Cardiac muscle cell (in vitro differentiated cells and primary cell): ENCODE measurements at places on chromosomes 3 and 15.
A peak's percentile ranks its signal among the peaks of the same experiment; 100 is the strongest.

DNA sequence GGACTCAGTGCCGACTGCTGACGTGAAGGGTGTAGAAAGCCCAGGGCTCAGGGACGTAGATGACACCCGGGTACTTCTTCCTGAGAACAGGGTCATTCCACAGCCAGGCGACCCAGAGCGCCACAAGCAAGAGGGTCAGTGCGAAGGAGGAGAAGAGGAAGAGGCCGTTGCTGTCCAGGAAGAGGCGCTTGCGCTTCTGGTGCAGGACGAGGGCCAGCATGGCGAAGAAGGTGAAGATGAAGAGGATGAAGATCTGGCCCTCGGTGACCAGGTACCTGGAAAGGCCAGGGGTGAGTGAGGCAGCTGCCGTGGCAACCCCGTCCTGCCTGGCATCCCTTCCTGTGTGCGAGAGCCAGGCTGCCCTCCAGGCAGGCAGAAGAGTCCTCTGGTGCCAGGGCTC lies 3.0 kb upstream of the CALML4 start:
- DNase-seq = no peak
- H3K4me3 ChIP-seq = no peak overlapping the region
- H3K36me3 ChIP-seq = no peaks in the 10 kb centered on the region
- no peaks in the 10 kb centered on the region for H3K27me3 ChIP-seq
- no peak overlapping the region for H3K27ac ChIP-seq
- H3K4me1 ChIP-seq = no peaks in the 10 kb centered on the region

- no peak overlapping the region for H3K4me3 ChIP-seq
- no peaks in the 10 kb centered on the region for H3K4me1 ChIP-seq
- DNase-seq = no peak
- H3K27ac ChIP-seq = no peak overlapping the region
- no peaks in the 10 kb centered on the region for H3K36me3 ChIP-seq
Measured at GRCh38 chr15:98408231-98408630, 240.1 kb upstream of the IGF1R start.

DNA sequence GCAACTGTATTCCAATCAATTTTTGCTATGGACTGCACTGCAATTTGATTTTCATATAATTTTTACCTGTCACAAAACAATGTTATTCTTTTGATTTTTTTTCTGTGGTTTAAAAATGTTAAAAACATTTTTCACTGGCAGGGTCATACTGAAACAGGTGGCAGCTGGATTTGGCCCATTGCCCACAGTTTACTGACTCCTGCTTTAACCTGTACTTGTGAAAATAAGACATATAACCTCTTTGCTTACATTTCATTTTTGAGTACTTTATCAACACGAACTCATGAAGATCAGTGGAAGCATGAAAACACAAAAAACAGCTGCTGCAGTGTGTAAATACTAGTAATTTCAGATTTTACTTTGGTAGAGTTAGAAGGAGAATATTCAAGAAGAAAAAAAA lies 313.1 kb downstream of the WDR72 start:
- H3K4me3 ChIP-seq = no peak overlapping the region
- H3K4me1 ChIP-seq = no peaks in the 10 kb centered on the region
- DNase-seq = no peak

- no peaks in the 10 kb centered on the region for H3K4me1 ChIP-seq
- H3K4me3 ChIP-seq = no peak overlapping the region
- H3K27me3 ChIP-seq = no peaks in the 10 kb centered on the region
- H3K27ac ChIP-seq = no peak overlapping the region
- H3K36me3 ChIP-seq = no peaks in the 10 kb centered on the region
Measured at GRCh38 chr3:40417845-40418543, 31.0 kb downstream of the ENTPD3 start.

GRCh38 chr15:68631601-68632051 lies 52.8 kb downstream of the CORO2B start:
- H3K4me3 ChIP-seq = no peak overlapping the region
- no peak for DNase-seq
- no peaks in the 10 kb centered on the region for H3K4me1 ChIP-seq
- H3K36me3 ChIP-seq = no peaks in the 10 kb centered on the region

GRCh38 chr15:29800491-29801366 lies 21.5 kb downstream of the TJP1 start:
- H3K4me1 ChIP-seq = peaks cover 33% of the 10 kb centered on the region
- peaks cover 7% of the 10 kb centered on the region for H3K36me3 ChIP-seq
- H3K27me3 ChIP-seq = no peaks in the 10 kb centered on the region

DNA sequence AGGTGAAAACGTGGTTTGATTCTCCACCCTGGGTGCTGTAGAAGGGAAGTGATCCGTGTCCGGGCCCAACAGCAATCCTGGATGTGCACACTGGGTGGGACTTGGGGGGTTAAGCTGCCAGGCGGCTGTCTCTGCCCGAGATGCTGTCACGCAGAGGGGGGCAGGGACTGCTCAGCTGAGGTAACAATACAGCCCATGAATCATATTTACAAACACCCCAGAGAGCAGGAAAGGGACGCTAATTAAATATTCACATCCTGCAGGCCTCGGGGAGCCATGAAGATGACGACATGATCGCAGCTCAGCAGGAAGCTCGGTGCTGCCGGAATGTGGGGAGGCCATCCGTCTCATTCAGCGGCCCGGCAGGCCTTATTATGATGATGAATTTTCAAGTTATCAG lies 17.9 kb upstream of the CRABP1 start:
- H3K27ac ChIP-seq = no peak overlapping the region
- DNase-seq = no peak
- H3K27me3 ChIP-seq = no peaks in the 10 kb centered on the region
- H3K4me3 ChIP-seq = no peak overlapping the region

- H3K4me3 ChIP-seq = peak overlapping the region; percentile 68
- no peak overlapping the region for H3K27ac ChIP-seq
- no peaks in the 10 kb centered on the region for H3K4me1 ChIP-seq
- H3K36me3 ChIP-seq = no peaks in the 10 kb centered on the region
- peak; percentile 60 for DNase-seq
Measured at GRCh38 chr3:50675179-50676030, 678 bp downstream of the DOCK3 start.

- H3K4me3 ChIP-seq = no peak overlapping the region
- H3K27ac ChIP-seq = no peak overlapping the region
- no peak for DNase-seq
- peaks cover 4% of the 10 kb centered on the region for H3K4me1 ChIP-seq
- H3K36me3 ChIP-seq = no peaks in the 10 kb centered on the region
Measured at GRCh38 chr3:41301548-41301947, 102.2 kb downstream of the CTNNB1 start.

DNA sequence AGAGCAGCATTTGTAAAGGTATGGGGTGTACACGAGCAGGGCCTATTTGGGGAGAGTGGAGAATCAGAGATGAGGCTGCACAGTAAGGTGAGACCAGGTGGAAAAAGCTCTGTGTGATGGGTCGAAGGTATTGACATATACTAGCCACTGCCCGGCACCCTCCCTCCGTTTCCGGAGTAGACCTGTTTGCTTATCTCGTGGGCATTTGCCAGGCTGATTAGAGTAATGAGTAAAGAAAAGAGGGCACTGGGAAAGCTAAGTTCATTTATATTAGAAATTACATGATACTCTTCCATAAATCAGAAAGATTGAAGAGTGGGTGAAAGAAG lies 46.2 kb upstream of the ATG7 start:
- H3K4me3 ChIP-seq = no peak overlapping the region
- H3K27me3 ChIP-seq = no peaks in the 10 kb centered on the region
- no peak overlapping the region for H3K27ac ChIP-seq

- H3K27me3 ChIP-seq = no peaks in the 10 kb centered on the region
- no peaks in the 10 kb centered on the region for H3K4me1 ChIP-seq
- no peaks in the 10 kb centered on the region for H3K36me3 ChIP-seq
- H3K27ac ChIP-seq = no peak overlapping the region
- no peak for DNase-seq
Measured at GRCh38 chr3:77449459-77450350, 409.8 kb downstream of the ROBO2 start.

DNA sequence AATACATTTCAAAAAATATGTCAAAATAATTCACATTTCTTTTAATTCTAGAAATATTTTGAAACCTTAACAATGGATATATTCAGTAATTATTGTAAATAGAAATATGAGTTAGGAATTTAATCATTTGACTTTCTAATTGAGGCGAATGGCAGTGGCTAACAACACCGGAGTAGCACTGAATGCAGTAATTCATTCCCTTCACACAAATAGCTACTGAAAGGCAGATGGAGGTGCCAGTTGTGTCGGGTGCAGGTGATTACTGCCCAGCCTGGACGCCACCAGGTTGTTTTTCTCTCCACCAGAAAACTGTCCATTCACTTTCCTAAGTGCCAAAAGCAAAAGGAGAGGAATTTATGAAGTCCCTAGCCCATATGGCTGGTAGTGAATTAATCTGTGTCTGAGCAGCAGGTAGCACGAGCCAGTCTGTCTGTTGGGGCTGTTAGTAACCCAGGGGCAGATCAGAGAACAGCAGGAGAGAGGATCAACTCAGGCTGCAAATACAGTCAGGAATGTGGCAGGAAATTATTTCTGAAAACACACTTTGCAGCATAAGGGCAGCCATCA lies 79.3 kb upstream of the GMNC start:
- no peak for DNase-seq
- no peak overlapping the region for H3K4me3 ChIP-seq
